ENCODE measurements at places on chromosomes 3 and 15.

DNA sequence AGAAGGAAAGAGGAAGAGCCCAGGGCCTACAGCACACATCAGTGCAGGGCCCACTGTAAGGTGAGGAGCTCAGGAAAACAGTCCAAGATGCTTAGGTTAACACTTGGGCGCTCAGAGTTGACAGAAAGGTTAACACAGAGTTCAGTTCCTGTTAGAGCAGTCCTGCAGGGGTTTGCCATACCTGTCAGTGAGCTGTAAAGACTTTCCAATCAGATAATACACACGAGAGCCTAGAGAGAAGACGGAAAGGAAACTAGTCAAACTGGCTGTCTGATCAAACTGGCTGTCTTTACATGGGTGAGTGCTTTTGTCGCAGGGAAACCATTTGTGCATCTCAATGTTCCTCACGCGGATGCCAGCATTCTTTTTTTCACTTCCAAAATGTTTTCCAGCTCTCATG, 61.4 kb upstream of the ARHGEF26 start:
- DNase-seq: no peak

DNA sequence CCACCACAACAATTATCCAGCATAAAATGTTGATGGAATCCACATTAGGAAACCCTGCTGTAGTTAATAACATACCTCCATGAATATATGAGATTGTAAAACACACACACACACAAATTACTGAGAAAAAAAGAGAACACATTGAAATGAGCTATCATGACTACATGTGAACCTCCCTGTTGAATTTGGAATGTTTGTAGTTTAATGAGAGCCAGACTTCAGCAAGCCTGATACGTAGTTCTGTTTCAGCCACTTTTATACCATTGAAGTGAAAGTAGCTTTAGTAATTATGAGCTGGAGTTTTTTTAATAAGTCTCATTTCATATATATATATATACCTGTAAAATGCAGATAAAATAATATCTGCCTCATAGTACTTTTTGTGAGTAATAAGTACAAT, 1146.4 kb downstream of the NAALADL2 start:
- no peak for DNase-seq

DNA sequence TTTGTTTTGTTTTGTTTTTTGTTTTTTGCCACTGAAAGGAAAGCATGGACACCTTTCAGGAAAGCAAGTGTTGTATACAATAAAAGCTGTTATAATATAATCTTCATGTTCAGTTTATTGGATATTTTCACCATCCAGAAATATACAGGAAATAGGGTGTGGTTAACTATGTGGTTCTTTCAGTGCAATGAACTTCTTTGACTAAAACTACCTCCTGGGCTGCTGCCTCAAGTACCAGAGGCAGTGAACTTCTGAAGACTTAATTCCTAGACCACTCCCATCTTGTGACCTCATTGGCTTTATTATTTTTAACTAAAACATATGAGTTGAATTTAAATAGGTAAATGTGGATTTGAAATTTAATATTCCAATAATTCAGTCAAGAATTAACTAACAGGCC, 27.1 kb upstream of the TBL1XR1 start:
- no peak for DNase-seq

GRCh38 chr3:14148041-14148985, 23.5 kb downstream of the TMEM43 start:
- DNase-seq: no peak

- no peak for DNase-seq
These were observed 122.2 kb downstream of the RTP4 start for GRCh38 chr3:187490366-187490765.

DNA sequence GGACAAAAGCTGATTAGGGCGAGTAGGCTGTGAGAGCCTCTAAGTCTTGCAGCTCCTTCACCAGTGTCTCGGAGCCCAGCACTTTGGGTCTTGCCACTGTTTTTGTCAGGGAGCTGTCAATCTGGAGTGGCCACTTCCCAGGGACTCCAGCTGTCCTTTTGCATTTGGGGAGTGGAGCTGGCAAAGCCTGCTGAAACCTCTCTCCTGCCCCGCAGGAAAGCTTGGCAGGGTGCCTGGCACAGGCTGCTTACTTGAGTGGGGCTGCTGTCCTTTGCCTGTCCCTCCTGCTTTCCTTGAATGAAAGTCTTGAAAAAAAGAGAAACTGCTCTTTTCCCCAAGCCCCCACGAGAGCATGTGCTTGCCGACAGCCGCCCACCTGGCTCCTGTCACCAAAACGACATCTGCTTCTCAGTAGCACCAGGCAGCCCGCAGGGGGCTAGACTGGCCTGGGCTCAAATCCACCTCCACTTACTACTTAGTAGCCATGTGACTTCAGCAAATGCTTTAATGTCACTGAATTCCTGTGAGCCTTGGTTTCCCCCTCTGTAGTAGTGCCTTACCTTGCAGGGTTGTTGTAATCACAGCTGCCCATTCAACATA, 13.7 kb downstream of the USP13 start:
- DNase-seq: no peak

DNA sequence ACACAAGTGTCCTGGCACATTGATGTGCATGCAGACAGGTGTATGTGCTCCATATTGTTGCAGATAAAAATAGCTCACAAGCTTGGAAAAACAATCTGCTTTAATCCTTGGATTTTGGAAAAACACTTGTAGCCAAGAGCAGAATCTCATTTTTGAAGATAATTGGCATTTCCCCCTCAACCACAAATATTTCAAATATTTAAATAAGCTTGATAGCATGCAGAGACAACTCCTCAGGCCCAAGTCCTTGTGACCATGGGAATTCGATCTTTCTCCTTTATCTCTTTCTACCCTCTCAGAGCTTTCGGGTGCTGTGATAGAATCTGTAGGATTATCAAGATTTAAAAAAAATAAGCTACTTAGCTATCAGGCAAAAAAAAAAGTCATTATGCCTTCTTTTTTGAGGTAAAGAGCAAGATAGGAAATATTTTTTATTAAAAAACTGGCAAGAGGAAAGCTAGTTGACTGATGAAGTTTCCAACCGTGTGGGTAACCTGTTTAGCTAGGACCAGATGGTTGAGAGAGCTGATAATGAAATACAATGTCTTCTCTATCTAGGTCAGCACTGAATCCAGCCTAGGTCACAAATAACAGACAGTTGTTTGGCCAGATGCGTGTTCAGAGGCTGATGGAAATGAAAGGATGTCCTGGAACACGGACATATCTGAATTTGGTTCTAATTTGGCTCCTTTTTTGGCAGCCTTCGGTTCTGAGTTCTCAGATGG, 54.9 kb upstream of the SNRK start:
- no peak for DNase-seq

DNA sequence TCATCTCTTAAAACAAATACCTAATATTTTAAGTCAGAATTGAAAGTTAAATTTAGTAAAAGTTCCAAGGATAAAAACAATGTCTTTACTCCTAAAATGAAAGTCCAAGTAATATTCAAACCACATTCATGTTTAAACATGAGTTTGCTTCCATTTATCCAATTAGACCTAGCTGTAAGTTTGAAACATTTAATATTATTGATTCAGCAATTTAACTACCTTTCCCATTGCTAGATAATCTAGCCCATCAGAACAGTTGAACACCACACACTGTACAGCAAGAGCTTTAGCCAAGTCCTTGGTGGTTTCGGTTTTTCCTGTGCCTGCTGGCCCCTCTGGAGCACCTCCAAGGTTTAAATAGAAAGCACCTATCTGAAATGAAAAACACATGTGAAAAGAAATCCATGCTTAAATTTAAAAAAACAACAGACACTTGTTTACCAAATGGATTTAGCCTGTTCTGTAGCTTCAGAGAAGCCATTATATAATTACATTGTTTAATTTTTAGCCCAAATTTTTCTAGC, 97.8 kb downstream of the DNAH12 start:
- DNase-seq: no peak

- DNase-seq: no peak
These were observed 1.8 kb downstream of the MAP1A start for GRCh38 chr15:43519196-43519595.

- no peak for DNase-seq
These were observed 284.2 kb downstream of the ROBO2 start for GRCh38 chr3:77324105-77324504.

DNA sequence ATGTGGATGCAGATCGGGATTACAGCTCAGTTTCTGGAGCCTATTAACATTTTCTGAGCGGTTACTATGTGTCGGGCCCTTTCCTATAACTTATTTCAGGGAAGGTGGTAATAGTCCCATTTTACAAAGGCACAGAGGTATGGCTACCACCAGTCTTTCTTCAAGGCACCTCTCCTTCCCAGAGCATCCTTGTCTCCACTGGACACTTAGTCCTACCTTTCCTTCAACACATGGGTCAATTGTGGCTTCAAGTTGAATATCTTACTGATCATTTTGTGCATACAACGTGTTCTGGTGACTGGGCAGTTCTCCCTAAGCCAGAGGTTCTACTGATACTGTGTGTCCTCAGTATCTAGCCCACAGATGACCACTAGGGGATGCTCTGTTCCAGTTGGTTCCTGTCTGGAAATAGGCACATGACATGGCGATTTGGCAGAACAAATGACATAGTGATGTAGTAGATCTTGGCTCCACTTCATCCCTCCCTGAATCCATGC, 60.7 kb upstream of the CMTM8 start:
- DNase-seq: peak; percentile 28
